ENCODE measurements at places on chromosomes 4 and X. TPM values are rescaled to one million over a fixed set of nuclear protein-coding genes. Genes with fewer than 3 reads are reported as not detected.

Gene CLTRN
- 26.6 TPM for polyA plus RNA-seq

Gene RS1
- 0.06 TPM for polyA plus RNA-seq

Gene BRCC3
- polyA plus RNA-seq, result 31.1 TPM

Gene IDS
- 36.6 TPM for polyA plus RNA-seq

Gene FAM241A
- polyA plus RNA-seq, result 1.7 TPM

Gene GBA3
- polyA plus RNA-seq, result 13.4 TPM

Gene S100P
- 25.6 TPM for polyA plus RNA-seq

Gene BGN
- polyA plus RNA-seq, result 176 TPM

Gene MID2
- polyA plus RNA-seq, result 13.0 TPM

Gene FAM193A
- polyA plus RNA-seq, result 24.0 TPM

Gene GPRIN3
- polyA plus RNA-seq, result 8.7 TPM

Gene HDX
- polyA plus RNA-seq, result 7.5 TPM

Gene RHOH
- 0.28 TPM for polyA plus RNA-seq

Gene CYSLTR1
- 3.4 TPM for polyA plus RNA-seq

Gene ENPEP
- 178 TPM for polyA plus RNA-seq

All from right renal pelvis (tissue), 4 donors.